Stimulated activated CD8-positive, alpha-beta memory T cell treated with anti-CD3 and anti-CD28 coated beads, Interleukin-4, amount 100 ng/mL, for 48 hours (primary cell): ENCODE measurements at places on chromosomes 2 and 18.

DNA sequence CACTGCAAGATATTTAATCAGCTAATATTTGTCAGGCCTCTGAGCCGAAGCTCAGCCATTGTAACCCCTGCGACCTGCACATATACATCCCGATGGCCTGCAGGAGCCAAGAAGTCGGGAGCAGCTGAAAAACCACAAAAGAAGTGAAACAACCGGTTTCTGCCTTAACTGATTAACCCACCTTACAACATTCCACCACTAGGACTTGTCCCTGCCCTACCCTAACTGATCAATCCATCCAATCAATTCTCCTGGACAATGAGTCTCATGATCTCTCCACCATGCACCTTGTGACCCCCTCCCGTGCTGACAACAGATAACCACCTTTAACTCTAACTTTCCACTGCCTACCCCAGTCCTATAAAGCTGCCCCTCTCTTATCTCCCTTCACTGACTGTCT, 945.4 kb upstream of the GYPC start:
- no peak for DNase-seq

- DNase-seq, result no peak
Measured at GRCh38 chr18:34222307-34223163, 2.2 kb downstream of the NOL4 start.

GRCh38 chr2:152042636-152043615, 55.9 kb downstream of the CACNB4 start:
- DNase-seq, result no peak

DNA sequence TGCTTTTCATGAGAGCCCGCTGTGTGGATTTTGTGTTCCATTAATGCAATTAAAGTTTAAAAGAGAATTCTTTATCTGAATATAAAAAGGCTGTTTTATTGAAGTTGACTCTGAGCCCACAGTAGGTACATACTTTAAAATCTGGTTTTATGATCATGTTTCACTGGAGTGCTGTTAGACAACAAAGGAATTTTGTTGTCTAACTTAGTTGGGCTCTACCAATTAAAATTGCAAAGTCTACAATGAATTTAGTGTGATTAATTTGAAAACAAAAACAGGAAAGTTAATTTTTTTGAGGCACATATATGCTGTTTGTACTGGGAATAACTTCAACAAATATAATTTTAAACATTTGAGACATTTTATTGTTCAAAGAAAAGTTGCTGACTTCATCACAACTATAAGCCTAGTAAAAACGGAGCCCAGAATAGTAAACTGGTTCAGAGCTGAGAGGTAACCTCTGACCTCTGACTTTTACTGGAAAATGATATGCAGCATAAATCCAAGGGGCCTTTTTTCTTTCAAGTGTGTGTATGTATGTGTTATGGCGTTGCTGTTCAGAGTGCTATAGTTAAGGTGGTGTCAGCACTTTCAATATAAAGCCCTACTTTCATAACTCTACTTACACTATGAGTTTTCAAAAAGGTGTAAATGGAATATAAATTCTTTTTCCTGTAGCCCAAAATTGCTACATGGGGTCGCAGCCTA, 30.2 kb downstream of the MEIS1 start:
- DNase-seq, result no peak

- no peak for DNase-seq
Measured at GRCh38 chr2:13818002-13818401, 814.5 kb upstream of the LRATD1 start.

GRCh38 chr2:25085761-25086560, 44.1 kb downstream of the EFR3B start:
- no peak for DNase-seq

DNA sequence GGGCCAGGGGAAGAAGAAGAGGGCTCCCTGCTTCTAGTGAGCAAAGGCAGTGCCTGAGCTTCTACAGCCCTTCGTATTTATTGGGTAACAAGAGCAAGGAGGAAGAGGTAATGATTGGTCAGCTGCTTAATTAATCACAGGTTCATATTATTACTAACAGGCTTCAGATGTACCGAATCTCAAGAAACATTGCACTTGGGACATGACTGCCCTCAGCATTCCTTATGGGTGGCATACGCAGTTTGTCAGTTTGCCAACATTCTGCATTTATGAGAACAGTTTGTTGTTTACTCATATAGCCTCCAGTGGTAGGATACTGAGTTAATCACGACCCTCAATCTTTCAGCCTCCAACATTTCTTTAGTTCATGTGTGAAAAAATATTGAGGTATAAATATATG, 84.5 kb downstream of the HIBCH start:
- no peak for DNase-seq
